ENCODE measurements at places on chromosomes 12 and 14.

DNA sequence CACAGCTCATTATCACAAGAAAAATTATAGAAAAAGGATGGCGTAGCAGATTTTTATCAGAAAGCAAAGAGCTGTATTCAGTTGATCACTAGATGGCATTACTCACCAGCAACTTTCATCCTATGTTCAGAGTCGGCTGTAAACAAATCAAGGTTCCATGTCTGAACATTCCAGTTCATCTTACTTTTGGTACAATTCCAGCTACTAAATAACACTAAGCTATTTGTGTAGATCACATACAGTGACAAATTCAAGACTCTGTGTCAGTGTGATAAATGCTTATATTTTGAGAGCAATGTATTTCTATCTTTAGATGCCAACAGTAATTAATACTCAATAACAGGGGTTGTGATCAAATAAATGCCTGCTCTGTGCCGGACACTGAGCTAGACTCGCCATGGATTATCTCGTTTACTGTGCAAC, 30.1 kb downstream of the NRDE2 start:
- peak; percentile 86 for DNase-seq

DNA sequence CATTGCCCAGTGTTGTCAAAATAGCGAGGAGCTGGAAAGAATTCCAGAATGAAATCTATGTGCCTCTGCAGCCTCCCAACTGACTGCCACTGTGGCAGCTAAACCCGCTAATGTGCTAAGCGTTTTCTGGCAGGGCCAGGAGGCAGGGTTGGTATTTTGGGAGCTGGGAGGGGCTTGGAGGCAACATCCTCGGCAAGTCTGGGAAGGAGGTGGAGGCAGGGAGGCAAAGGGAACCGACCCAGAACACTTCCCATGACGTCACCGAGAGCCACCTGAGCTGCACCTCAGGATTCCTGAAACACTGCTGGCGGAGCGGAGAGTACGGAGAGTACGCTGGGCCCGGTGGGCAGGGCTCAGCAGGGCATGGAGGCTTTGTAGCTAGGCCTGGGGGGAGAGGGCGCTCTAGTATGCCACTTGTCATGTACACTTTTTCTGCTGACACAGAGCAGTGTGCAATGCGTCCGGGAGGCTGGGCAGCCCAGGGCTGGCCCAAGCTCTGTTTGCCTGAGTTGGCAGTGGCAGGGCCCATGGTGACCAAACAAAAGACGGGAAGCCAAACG, 81.5 kb downstream of the DPF3 start:
- DNase-seq = peak; percentile 35

DNA sequence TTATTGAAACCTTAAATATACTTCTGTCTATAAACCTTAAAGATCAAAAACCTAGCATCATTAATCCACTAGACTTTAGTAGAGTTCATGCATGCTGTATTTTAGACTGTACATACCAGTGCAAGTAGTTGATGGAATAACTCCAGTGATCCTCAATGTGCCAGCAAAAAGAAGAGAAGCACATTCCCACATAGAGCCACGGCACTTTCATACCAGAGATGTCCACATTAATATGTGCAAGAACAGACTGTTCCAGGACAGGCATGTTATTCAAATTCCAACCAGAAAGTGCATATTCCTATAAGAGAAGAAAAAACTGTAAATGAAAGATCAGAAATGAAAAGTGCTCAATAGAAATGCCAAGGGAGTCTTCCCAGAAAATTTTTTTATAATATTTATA, 55.0 kb downstream of the KDM5A start:
- no peak for DNase-seq

DNA sequence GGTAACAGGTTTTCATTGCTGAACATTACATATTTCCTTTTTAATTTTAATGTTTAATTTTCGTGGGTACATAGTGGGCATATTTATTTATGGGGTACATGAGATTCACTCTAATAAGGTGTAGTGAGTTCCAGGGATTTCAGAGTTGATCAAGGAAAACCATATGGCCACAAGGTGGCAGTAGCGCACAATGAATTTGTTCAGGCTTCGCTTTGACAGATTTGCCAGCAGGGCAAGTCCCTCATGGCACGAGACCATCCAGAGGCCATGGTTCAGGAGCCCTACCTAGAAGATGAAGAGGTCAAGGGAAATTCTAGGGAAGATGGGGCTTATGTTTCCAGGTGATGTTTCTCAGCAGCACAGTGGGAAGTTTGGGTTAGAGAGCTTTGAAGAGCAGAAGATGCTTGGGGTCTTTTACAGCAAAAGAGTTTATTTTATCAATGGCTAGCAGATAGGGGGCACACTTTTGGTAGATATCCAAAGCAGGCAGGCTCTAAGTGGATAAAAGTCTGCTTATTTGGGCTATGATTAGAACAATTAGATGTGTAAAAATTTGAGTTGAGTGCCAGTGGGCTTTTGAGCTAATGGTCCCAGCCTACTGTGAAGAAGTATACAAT, 1004.4 kb downstream of the AACS start:
- no peak for DNase-seq

GRCh38 chr14:57845802-57846531, 19.9 kb downstream of the SLC35F4 start:
- DNase-seq = no peak

- DNase-seq = no peak
Measured at GRCh38 chr12:62296001-62296400, 35.8 kb downstream of the USP15 start.

- no peak for DNase-seq
Measured at GRCh38 chr12:109870648-109871047, 9.7 kb downstream of the GLTP start.

DNA sequence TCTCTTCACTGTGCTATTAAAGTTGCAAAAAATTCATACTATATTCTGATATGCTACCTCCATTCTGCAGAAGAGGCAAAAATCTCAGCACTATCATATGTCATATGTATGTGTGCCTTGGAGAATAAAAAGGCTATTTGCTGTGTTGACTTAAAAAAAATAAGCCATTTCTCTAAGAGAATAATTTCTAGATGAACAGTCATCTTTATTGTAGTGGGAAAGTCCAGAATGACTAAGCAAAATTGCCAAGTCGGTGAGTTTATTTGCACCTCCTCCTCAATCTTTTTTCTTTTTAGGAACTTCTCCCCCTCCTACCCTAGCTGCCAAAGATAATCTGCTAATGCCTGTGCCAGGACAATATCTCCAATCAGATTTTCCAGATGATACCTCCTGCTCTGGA, 353.8 kb upstream of the FAR2 start:
- no peak for DNase-seq

- DNase-seq = no peak
Measured at GRCh38 chr12:31712877-31713276, 15.9 kb downstream of the AMN1 start.

DNA sequence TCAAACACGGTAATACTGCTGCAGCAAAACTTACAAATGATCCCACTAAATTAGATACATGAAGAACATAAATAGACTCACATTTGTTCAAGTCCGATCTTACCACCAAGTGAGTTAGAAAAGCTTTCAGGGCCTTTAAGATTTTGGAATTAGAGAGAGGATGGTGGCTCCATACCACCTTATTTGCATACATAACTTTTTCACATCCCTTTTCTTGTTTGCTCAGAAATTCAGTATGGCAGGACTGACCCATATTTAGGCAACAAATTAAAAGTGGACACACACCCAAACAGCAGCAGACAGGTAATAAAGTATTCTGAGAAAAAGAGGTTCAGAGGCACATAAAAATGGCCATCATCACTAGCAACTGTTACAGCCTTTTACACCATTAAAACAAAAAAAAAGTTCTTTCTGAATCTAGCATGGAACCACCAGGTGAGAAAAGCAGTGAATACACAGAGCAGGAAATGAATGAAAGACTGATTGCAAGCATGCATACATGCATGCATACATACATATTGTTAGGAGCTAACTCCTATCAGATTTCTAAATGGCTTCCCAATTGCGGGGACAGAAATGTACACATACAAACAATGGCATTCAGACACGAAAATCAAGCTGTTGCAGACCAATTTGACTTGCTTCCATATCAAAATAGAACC, 23.3 kb downstream of the STXBP6 start:
- DNase-seq = no peak

DNA sequence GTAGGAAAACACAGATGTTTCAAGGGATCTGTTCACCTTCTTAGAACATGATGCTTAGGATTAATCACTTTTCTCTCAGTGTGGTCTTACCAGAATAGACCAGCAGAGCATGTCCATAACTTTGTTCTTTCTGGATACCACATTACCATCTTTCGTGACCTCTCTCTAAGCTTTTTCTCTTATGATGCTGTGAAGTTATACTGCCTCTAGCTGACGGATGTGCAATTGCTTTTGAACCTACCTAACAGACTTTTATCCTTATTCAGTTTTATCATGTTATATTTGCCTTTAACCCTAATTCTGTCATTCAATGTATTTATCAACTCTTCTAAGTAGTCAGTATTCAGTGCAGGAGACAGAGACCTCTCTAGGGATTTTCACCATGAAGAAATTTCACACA, 246.7 kb downstream of the DACT1 start:
- DNase-seq = no peak

DNA sequence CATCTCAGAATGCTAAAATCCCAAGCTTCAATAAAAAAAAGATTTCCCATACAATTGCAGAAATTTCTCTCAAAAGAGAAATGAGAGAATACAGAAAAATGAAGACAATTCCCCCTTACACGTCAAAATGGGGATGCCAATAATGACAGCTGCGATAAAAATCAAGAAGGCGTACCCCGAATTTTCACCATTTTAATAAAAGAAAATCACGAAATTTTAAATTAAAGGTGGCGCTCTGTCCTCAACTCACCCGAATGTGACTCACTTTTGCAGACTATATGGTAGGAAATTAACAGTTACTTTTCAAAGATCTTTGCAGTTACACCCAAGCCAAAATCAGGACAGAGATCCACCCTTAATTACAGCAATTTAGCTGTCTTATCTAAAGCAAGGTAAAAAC, 2.1 kb downstream of the ATP2B1 start:
- DNase-seq = no peak

DNA sequence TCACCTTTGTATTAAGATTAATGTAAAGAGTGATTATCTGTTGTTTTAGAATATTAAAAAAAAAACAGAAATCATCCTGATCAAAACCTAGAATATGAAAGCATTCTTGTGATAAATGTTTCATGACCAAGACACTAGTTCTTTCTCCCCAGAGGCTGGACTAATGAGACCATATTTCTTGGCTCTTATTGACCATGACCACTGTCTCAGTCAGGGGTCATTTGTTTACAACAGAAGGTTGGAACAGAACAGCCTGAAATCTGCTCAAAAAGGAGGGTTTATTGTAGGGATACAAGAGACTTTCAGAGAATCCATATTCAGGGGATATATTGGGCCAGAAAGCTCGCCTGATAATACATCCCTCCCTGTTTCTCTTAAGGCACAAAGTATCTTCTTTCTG, 87.7 kb downstream of the TMEM30B start:
- peak; percentile 43 for DNase-seq

DNA sequence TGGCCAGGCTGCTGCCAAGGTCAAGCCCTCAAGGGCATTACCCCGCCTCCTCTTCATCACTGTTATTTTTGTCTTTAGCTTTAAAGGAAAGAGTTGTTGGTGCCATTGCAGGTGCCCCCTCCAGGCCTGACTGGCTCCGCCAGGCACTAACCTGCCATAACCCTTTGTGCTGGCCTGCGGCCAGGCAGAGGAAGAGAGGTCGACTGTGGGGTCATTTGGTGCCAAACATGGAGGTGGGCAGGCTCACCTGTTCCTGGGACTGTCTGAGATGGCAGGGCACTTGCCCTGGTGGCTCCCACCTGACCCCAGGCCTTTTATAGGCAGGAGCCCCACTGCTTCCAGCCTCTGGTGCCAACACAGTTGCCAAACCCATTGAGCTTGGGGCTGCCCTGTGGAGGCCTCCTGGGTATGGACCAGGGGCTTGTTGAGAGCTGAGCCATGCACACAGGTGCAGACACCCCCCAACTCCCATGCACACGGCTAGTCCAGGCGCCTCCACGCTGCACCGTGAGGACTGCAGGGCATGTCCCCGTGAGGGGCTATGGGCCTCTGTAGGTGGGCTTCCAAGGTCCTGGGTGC, 29.4 kb upstream of the PLD4 start:
- no peak for DNase-seq

GRCh38 chr12:52912711-52913430, 8.0 kb upstream of the KRT8 start:
- DNase-seq = no peak

DNA sequence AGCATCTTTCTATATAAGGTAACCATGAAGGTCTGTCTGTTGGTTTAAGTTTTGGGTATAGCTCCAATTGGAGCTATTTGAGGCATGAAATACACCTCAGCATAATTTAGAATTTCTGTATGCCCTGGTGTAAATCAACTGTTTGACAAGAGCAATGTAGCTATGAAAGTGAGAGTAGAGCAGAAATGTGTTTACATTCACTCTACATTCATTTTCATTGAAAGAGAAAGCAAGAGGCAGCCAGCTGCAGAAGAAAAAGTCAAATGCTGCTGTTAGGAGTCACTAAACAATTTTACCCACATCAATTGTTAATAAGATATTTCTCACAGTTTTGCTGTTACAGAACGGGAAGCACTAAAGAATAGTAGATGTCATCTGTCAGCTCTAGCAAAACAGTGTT, 252.5 kb downstream of the SLC6A15 start:
- no peak for DNase-seq

DNA sequence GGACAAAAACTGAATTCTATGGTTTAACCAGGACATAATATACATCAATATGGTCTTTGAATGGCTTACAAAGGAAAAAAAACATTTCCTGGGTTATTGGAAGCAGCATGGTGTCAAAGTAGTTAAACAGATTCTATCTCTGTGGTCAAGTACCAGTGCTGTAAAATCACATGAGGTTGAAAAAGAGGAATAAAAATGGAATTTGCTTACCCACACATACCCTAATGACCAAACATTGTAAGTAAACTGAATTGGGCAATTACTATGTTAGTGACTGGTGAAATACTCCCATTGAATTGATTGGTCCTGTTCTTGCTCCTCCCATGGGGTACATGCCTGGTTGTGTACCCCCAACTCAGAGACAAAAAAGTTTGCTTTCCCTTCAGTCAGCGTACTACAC, 19.6 kb downstream of the IFNG start:
- DNase-seq = no peak

DNA sequence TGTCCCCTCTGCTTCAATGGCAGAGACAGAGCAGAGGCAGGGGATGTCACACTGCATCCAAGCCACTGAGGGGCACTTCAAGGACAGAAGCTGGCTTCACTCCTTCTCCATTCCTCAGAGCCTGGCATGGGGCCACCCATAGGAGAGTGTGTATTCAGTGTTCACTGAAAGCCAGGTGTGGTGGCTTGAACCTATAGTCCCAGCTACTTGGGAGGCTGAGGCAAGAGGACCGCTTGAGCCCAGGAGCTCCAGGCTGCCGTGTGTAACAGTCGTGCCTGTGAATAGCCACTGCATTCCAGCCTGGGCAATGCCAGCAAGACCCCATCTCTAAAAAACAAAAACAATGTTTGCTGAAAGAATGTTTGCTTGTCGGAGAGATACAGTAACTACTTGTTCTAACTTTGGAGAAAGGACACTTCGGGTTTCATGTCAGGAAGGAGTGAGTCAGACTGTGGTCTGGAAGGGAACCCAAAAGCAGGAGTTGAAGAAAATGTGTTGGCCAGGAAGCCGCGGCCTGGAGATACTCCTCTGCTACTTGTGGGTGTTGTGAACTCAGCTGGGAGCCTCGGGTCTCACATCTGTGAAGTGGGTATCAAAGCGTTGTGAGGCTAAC, 43.4 kb downstream of the ELK3 start:
- no peak for DNase-seq
